ENCODE measurements at places on chromosomes 7 and 10. TPM values are rescaled to one million over a fixed set of nuclear protein-coding genes. Genes with fewer than 3 reads are reported as not detected.

Gene NDUFB8
- total RNA-seq: 184 TPM

Gene DYDC2
- total RNA-seq: not detected

- no peak for DNase-seq
These were observed 260.8 kb downstream of the FGFR2 start for GRCh38 chr10:121337427-121337826.

Gene ASIC3
- 0.83 TPM for total RNA-seq

Gene NOS3
- total RNA-seq: 3.0 TPM

- no peak for DNase-seq
These were observed 22.6 kb upstream of the PRKCQ start for GRCh38 chr10:6602700-6603084.

Gene OGDHL
- total RNA-seq: 0.05 TPM

Gene PNLIPRP3
- not detected for total RNA-seq

Gene VWC2
- total RNA-seq: not detected

DNA sequence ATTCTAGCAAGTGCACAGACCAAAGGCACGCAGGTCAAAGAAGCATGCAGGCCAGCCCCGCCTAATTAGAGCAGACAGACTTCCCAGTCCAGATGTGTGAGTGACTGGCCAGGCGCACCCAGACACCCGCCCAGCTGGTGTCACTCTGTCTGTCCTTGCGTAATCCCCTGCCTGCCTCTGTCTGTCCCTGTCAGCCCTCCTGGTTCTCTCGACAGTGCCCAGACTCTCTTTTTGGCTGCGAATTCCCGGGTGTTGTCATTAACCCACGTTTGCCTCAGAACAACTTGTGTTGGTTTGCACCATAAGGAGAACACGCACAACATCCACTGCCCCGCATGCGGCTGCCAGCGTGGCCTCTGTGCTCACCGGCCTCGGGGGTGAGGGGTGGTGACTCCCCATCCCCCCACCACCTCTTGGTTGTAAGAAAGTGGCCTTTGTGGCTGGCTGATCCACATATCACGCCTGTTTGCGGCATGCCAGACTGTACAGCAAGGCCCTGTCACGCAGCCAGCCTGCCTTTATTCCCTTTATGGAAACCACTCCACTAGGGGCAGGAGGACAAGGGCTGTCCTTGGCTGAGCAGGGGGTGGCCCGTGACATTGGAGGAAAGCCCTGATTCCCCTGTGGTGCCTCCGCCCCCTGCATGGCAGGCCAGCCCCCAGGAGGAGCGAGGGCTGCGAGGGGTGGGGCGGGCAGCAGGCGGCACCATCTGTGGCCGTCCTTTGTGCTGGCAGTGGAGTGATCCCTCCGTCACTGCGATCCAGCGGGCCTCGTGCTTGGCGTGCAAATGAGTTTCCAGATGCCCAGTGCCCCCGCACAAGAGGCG, 72.8 kb upstream of the PPIF start:
- DNase-seq: peak; percentile 45

- no peak for DNase-seq
These were observed 612.9 kb downstream of the DNAJB6 start for GRCh38 chr7:157949711-157950110.
